Stimulated activated CD4-positive, alpha-beta T cell treated with anti-CD3 and anti-CD28 coated beads, TNF-alpha, amount 100 ng/mL, for 1 hour (primary cell): ENCODE measurements at places on chromosomes 1 and 21.

GRCh38 chr21:43281661-43282357 is 113.0 kb downstream of the CRYAA start:
- DNase-seq, result no peak

GRCh38 chr1:3336641-3337630 is 117.5 kb upstream of the ARHGEF16 start:
- DNase-seq, result no peak

GRCh38 chr1:84603223-84603622 is 29.0 kb upstream of the CTBS start:
- DNase-seq, result no peak

DNA sequence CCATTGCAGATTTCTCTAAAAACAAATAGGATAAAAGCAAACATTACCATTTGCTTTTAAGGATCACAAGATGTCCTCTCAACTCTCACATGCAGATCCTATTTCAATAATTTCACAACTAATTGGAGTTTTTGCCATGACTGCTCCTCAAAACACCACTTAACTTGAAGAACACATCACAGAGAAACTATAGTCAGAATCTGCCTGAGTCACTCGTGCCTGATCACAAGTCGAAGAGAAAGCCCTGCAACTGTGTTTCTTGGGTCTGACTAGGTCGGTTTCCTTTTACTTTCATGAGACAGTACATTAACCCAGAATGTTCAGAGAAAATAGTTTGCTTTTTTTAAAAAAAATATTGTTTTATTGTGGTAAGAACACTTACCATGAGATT is 46.3 kb upstream of the SMYD2 start:
- DNase-seq, result no peak

DNA sequence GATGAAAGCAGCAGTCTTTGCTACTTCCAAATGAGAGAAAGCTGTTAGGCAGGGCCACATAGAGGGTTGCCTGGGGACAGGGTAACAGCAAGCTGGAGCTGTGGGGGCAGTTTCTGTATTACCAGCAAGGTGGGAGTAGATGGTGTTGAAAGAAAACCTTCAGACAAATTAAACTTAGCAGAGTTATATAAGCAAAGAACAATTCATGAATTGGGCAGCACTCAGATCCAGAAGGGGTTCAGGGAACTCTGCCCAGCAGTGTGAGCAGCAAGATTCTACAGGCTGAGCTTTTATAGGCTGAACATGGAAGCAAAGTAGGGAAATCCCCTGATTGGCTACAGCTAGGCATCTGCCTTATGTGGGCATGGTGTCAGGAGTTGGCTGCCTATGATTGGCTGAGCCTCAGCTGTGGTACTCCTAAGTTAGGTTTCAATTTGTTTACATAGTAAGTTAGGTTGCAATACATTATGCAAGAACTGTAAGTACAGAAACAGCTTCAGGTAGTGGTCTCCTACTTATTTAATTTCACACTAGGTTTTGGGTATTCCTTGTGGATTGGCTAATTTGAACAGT is 64.1 kb upstream of the TMPRSS2 start:
- no peak for DNase-seq
